ENCODE measurements at places on chromosomes 4 and X. TPM values are rescaled to one million over a fixed set of nuclear protein-coding genes. Genes with fewer than 3 reads are reported as not detected.

Gene CHRDL1
- 5.6 TPM for total RNA-seq

Gene OTUD6A
- total RNA-seq, result not detected

Gene SRPK3
- 1.7 TPM for total RNA-seq

Gene PCDH18
- 36.2 TPM for total RNA-seq

Gene PLP1
- total RNA-seq, result not detected

Gene PPP1R2C
- total RNA-seq, result not detected

Gene RAB33A
- total RNA-seq, result not detected

Gene HSPA4L
- total RNA-seq, result 40.6 TPM

Gene CPZ
- 36.2 TPM for total RNA-seq

Gene NAP1L2
- total RNA-seq, result 26.5 TPM

Gene GLRB
- total RNA-seq, result 0.49 TPM

Gene AFM
- not detected for total RNA-seq

Gene AMTN
- 55.5 TPM for total RNA-seq

Gene ART3
- not detected for total RNA-seq

Gene DDIT4L
- total RNA-seq, result 1.1 TPM

Gene MAN2B2
- total RNA-seq, result 5.2 TPM

Gene FGFBP2
- total RNA-seq, result 1.2 TPM

Gene SYTL5
- total RNA-seq, result 0.23 TPM

Gene HHIP
- total RNA-seq, result 2.4 TPM

Gene HELT
- not detected for total RNA-seq

Gene SATL1
- 0.15 TPM for total RNA-seq

Gene PAGE5
- total RNA-seq, result not detected

Gene SHOX
- 1.0 TPM for total RNA-seq

Gene RBM47
- total RNA-seq, result 0.95 TPM

Gene SYP
- 88.9 TPM for total RNA-seq

Gene FREM3
- 0.05 TPM for total RNA-seq

Gene ZNF674
- 12.7 TPM for total RNA-seq

Gene TLR1
- total RNA-seq, result 0.18 TPM

Gene AREG
- 0.11 TPM for total RNA-seq

Gene CENPI
- total RNA-seq, result 1.9 TPM

Gene GAB1
- total RNA-seq, result 54.4 TPM

Gene CCSER1
- 38.4 TPM for total RNA-seq

Gene POF1B
- 0.14 TPM for total RNA-seq

Gene ARHGEF6
- total RNA-seq, result 6.5 TPM

Gene PDLIM3
- 7.6 TPM for total RNA-seq

Gene GLRA2
- total RNA-seq, result 21.5 TPM

Gene PROM1
- 10.5 TPM for total RNA-seq

Gene CSAG2
- total RNA-seq, result not detected

Gene CXCL10
- total RNA-seq, result 0.32 TPM

Gene F8A2
- not detected for total RNA-seq

Gene TECRL
- not detected for total RNA-seq

Gene GNRHR
- total RNA-seq, result 2.1 TPM

Gene RNF150
- total RNA-seq, result 34.1 TPM

Gene GSTCD
- total RNA-seq, result 10.6 TPM

Gene MAMLD1
- total RNA-seq, result 1.6 TPM

Gene SLC49A3
- total RNA-seq, result 2.0 TPM

Gene SPARCL1
- 479 TPM for total RNA-seq

Gene LUZP4
- total RNA-seq, result 0.31 TPM

Gene EIF2S3
- 272 TPM for total RNA-seq

Gene TMEM185A
- total RNA-seq, result 13.9 TPM
